T47D (cell line): ENCODE measurements at places on chromosomes 3 and 15.

DNA sequence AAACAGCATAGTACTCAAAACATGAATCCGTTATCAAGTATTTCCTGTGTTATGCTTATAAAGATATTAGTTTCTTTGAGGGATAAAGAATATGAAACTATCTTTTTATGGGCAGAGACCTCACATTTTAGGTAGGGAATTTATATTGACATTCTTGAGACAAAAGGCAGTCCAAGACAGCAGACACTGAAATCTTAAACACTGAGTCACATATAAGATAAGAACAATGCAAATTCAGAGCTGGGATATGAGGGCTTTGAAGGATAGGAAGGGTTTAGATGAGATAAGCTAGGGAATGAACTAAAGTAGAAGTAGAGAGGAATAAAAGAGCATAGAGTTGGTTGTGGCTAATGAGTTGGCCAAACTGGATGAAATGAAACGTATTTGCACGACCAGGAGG lies 58.4 kb downstream of the ASTE1 start:
- no peak for DNase-seq

DNA sequence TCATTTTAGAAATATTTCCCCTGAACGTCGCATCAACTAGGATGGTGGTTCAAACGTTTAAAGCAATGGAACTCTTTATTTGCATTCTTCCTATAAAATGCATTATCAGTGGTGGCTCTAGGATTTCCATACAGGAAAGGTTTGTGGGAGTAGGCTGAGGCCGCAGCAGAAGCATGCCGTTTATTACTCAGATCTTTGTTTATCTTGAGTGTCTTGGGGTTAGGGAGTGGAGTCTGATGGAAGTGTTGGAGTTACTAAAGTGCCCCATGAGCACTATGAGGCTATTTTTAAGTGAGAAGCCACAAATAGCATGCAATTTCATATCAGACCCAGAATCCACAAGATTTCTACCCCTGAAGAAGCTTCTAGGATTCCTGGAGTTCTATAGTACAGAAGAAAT lies 26.2 kb downstream of the ATOSA start:
- no peak for DNase-seq

DNA sequence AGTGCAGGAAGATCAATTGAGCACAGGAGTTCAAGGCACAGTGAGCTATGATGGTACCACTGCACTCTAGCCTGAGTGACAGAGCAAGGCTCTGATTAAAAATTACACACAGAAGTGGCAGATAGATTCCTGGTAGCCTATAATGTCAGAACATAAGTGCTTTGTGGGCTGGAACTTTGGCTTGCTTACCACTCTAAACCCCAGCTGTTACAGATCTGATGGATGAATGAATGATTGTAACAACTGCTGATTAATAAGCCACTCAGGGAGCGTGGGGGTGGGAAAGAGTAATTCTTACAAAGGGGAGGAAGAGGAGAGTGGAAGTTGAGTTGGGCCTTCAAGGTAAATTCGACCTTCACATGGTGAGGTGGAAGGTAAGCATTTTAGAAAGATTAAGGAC lies 40.9 kb upstream of the PTPN23 start:
- DNase-seq = no peak

- DNase-seq = no peak
These were observed 40.4 kb upstream of the CHRNB4 start for GRCh38 chr15:78681281-78682003.

DNA sequence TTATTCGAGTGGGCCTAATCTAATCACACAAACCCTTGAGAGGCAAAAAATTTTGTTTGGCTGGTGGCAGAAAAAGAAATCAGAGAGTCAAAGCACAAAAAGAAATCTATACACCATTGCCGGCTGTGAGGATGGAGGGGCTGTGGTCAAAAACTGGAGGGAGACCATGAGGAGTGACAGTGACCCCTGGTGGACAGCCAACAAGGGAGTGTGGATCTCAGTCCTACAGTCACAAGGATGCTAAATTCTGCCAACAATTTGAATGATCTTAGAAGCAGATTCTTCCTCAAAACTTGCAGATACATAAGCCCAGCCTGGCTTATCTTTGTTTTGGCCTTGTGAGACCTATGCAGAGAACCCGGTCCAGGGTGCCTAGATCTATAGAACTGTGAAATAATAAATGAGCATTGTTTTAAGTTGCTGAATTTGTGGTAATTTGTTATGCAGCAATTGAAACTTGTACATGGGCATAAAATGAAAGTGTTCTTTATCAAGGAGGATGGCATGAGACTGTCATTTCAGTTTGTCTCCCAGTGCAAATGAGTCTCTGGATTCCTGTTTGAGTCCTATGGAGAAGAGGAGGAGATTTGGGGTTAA lies 103.0 kb upstream of the ARHGEF26 start:
- no peak for DNase-seq

GRCh38 chr3:197501879-197502620 lies 53.7 kb downstream of the BDH1 start:
- DNase-seq = peak; percentile 76

DNA sequence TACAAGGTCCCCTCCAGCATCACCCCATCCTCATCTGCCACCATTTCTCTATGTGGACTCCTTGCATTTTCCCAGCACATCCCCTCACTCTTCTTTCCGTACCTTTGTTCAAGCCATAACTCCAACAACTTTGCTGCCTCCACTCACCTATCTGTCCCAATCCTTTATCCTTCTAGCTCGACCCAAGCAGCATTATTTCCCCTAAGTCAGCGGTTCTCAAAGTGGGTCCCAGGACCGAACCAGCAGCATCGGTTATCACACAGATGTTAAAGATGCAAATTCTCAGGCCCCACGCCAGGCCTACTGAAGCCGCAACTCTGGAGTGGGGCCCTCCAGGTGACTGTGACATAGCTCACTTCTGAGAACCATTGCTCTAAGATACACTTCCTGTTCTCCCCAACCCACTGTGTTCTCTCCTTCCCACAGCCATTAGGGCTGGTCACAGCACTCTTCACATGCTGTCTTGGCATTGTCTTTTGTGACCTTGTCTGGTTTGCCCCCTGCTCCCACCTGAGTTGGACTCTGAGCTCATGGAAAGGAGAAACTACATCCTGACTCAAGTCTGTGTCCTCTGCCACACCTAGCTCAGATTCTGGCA lies 56.2 kb downstream of the AAGAB start:
- no peak for DNase-seq

GRCh38 chr15:36942248-36942827 lies 158.0 kb downstream of the MEIS2 start:
- no peak for DNase-seq

DNA sequence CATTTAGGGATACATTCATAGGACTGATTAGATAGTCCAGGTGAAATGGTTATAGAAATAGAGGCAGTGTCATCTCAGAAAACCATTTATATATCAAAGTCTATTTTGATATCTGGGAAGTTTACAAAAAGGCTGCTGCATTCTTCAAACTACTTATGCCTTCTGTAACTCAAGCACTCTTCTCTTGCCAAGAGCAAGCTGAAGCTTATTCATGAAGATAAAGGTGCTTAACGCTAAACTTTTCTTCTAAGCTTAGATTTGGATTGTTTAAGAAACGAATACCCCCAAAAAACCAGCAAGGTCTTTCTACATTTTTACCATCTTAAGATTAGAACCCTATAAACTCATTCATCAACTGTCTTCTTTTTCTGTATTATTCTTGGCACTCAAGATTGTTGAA lies 23.3 kb upstream of the USF3 start:
- DNase-seq = no peak

GRCh38 chr3:53883008-53883407 lies 1.1 kb upstream of the ACTR8 start:
- DNase-seq = no peak

GRCh38 chr3:44988073-44988472 lies 12.0 kb downstream of the EXOSC7 start:
- DNase-seq = no peak

DNA sequence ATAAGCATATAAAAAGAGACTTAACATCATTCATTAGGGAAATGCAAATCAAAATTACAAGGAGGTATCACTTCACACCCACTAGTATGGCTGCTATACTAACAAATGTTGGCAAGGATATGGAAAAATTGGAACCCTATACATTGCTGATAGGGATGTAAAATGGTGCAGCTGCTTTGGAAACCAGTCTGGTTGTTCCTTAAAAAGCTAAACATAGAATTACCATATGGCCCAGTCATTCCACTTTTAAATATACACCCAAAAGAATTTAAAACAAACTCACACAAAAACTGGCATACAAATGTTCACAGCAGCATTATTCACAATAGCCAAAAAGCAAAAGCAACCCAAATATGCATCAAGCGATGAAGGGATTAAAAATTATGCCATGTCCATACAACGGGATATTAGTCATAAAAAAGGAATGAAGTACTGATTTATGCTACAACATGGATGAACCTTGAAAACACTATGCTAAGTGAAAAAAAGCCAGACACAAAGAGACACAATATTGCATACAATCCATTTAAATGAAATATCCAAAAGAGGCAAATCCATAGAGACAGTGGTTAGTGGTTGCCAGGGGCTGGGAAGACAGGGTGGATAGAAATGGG lies 118.3 kb downstream of the OSBPL10 start:
- DNase-seq = no peak

DNA sequence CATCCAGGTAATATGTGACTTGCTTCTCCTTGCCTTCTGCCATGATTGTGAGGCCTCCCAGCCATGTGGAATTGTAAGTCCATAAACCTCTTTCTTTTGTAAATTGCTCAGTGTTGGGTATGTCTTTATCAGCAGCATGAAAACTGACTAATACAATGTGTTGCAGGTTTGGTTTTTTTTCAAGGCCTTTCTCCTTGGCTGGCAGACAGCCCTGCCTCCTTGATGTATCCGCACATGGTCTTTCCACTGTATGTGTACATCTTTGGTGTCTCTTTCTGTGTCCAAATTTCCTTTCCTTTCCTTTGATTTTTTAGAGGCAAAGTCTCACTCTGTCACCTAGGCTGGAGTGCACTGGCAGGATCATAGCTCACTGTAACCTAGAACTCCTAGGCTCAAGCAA lies 260.1 kb downstream of the TUSC7 start:
- DNase-seq = no peak

DNA sequence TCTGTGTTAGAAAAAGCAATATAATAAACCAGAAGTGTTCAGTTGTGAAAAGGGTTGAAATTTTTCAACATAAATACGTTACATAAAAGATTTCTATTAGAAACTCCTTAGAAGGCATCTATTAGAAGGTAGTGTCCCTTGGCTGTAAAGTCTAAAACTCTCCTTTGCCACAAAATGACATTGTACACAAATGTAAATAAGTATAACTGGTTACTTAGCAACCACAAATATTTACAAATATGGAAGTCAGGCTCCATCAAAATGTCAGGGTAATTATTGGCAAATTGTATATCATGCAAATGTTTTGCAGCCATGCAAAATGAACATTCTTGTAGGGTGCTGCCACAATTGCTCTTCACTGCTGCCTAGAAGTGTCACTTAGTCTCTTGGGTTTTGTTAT lies 419.1 kb upstream of the CDIN1 start:
- no peak for DNase-seq

DNA sequence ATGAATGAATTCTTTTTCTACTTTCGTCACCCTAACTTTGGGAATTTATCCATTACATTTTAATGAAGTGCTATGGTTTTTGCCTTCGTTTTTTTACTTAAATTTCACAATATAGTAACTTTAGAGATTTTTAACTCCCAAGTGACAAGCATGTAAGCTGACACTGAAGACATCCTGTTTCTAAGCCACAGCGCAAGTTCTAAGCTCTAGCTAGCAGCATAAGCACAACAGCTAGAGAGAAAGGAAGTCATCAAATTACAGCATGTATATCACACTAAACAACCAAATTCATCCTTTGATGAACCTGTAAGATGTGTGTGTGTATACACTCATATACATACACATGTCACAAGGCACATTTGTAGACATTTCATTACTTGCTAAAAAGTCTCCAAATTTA lies 119.3 kb downstream of the P3H2 start:
- DNase-seq = no peak

GRCh38 chr3:148789906-148790305 lies 37.7 kb upstream of the CPB1 start:
- DNase-seq = no peak

- DNase-seq = no peak
These were observed 715.3 kb downstream of the NR2F2 start for GRCh38 chr15:97045666-97046421.

- no peak for DNase-seq
These were observed 28.3 kb upstream of the MINDY4B start for GRCh38 chr3:150933473-150933995.
